LHCN-M2 (cell line): ENCODE measurements at places on chromosomes 16 and 17. TPM values are rescaled to one million over a fixed set of nuclear protein-coding genes. Genes with fewer than 3 reads are reported as not detected.

DNA sequence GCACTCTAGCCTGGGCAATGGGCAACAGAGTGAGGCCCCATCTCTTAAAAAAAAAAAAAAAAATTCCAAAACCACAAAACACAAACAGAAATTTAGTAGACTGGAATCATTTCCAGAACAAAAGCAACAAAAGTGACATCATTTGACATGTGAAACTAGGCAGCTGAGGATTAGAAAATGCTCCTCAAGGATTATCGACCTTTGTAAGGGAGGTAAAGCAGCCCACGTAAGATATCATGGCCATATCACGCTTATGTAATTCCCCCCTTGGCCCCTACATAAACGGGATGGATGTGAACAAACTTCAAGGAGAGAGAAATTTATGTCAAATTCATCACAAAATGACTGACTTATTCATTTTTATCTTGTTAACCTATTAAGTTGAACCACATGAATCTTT lies 83.3 kb downstream of the WDR59 start:
- peak; percentile 20 for DNase-seq

TOX3 gene
- not detected in 2 replicates for total RNA-seq

- DNase-seq, result no peak
These were observed 15.8 kb upstream of the PRM1 start for GRCh38 chr16:11296706-11297491.

CNGB1 gene
- not detected in 2 replicates for total RNA-seq

DNA sequence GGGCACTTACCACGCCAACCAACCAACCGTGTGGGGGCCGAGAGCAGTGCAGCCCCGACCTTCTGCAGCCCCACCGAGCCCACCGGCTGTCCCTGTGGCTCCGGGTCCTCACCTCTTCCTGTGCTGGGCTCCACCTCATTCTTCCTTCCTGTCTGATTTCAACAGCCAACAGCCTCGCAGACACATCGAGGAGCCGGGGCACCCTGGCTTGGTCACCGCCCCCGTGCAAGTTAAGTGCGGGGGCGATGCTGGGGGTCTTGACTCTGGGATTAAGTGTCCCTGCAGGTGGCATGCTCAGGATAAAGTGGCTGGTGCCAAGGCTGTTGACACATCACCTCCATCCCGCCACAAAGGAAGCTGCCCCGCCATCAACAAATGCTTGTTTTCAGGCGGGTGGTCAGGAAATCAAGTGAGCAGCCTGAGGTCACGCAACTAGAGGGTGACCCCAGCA lies at the start of gene NLRC3:
NLRC3 (minus strand) TSS at position 102 of the 451 bp plus-strand sequence. CDS start 12,367 bp downstream, outside the sequence.
- DNase-seq, result no peak

HIC1 gene
- total RNA-seq, result 7.5 and 8.8 TPM in 2 replicates

ITGB3 gene
- total RNA-seq, result 3.8 and 4.5 TPM in 2 replicates

GRCh38 chr17:79029327-79030009 lies 5.5 kb downstream of the C1QTNF1 start:
- DNase-seq, result no peak

- DNase-seq, result no peak
These were observed 7.8 kb upstream of the EFTUD2 start for GRCh38 chr17:44906763-44907728.

- peak; percentile 92 for DNase-seq
These were observed at the start of gene MNT for GRCh38 chr17:2400877-2401425. Gene MNT (minus strand): TSS chr17:2401060. CDS start chr17:2400712, 348 bp downstream.
